HFF-Myc (cell line): ENCODE measurements at places on chromosomes 13 and 19.

GRCh38 chr19:32206065-32206464, 139.3 kb upstream of the ZNF507 start:
- no peak for DNase-seq

DNA sequence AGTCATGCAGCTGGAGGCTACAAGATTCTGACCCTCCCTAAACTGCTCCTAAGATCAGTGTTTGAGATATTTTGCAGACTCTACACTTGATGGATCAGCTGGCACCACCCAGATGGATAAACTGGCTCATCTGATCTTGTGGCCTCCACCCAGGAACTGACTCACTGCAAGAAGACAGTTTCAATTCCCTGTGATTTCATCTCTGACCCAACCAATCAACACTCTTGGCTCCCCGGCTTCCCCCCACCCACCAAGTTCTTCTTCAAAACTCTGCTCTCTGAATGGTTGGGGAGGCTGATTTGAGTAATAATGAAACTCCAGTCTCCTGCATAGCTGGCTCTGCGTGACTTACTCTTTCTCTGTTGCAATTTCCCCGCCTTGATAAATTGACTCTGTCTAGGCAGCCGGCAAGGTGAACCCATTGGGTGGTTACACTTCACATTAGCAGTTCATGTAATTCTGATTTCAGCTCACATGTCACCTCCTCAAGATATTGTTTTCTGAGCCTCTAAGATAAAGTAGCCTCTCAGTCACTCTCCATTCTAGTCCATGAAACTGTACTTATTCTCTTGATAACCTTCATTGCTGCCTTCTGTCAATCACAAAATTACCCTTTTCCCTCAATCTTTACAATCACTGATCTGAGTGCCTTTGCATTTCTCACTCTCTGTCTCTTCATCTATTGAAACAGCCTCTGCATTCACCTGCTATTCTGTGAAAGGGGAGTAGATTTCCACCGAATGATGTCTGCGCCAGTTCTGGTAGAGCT, 9.9 kb upstream of the FPR3 start:
- DNase-seq: no peak

DNA sequence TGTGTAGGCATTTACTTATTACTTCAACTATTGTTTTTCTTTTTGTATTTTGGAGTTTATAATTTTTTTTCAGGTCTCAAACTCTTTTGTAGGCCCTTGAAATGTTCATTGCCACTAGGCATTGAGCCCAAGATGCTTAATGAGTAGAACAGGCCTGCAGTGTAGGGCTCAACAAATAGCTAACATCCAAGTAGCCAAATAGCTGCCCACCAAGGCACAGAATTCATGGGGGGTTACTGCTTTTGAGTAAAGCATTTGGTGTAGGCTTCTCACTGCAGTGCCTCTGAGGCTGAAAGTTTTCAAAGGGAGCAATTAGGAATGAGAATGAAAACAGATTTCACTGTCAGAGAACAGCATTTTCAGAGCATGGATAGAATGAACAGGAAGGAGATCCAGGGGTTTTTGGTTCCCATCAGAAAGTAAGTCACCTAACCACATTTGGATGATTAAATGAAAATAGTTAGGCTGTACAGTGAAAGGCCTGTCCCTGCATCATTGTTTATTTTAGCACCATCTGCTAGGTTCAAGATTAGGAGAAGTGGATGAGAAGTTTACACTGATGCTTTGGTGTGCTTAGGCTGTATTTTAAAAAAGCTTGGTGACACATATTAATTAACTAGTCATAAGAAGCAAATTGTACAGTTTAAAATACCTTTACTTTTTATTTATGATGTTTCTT, 61.0 kb downstream of the EDNRB start:
- no peak for DNase-seq

DNA sequence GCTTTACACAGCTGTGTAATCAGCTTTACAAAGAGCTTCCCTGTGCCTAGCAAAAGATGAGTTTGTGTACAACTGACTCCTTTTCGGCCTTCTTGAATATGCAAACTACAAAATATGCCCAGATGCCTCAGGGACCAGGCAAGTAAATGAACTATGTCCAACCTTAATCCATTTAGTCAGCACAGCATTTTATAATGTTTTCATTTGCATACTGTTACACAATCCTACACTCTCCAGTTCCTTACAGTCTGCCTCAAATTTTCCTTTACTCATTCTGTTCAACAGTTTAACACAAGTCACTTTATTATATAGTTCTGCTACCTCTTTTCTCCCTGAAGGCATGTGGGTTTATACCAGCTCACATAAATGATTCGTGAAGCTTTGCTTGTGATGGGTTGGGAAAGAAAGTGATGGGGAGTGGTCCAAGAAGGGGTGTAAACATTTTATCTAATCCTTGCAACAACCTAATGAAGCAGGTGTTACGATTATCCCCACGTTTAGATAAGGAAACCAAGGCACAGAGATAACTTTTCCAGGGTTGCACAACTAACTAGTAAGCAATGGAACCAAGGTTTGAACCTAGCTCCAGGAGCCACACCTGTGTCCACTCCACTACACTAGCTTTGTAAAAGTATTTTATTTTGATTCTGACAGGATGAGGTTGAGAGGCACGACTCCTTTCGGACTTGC, 3.3 kb upstream of the USP12 start:
- no peak for DNase-seq
